SJSA1 (cell line): ENCODE measurements at places on chromosomes 13 and 19. TPM values are rescaled to one million over a fixed set of nuclear protein-coding genes. Genes with fewer than 3 reads are reported as not detected.

Gene CDC16
- total RNA-seq, result 16.5 and 27.2 TPM in 2 replicates

Gene COL4A1
- 489 and 591 TPM in 2 replicates for total RNA-seq

Gene XAB2
- 32.0 and 35.0 TPM in 2 replicates for total RNA-seq

Gene PSG7
- total RNA-seq, result not detected in 2 replicates

Gene PSMD8
- 248 and 454 TPM in 2 replicates for total RNA-seq

Gene S1PR5
- total RNA-seq, result 0.05 TPM in 1 of 2 replicates, not detected in the other

Gene CHMP2A
- total RNA-seq, result 92.8 and 116 TPM in 2 replicates
